ENCODE measurements at places on chromosomes 6 and 20.

DNA sequence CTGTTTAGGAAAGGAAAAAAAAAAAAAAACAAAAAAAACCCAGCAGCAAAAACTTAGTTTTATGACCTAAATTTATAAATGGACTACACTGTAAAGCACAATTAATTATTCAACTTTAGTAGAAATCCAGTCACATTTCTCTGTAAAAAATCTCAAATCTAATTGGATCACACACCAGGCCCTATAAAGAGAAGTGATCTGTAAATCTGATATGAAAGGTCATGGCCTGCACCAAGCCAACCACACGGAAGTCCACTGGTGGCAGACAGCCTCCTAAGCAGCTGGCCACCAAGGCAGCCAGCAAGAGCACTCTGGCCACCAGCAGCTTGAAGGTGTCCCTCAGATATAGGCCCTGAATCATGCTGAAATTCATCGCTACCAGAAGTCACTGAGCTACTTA is 131.6 kb downstream of the HFE start:
- DNase-seq, result no peak

DNA sequence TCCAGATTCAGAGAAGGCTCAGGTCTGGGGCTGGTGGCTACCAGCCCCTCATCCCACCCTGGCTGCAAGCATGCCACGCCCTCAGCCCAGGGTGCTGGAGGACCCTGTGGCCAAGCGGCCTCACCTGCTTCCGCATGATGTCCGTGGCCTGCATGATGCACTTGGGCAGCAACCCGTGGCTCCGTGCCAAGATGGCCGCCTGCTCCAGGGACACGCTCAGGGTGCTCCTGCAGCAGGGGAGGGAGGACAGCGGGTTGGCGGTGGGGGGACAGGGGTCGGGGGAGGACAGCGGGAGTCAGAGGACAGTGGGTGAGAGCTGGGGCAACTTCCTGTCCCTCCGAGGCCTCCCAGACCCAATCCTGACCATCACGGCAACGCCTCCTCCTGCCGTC is 200.1 kb downstream of the PREX1 start:
- DNase-seq, result no peak

DNA sequence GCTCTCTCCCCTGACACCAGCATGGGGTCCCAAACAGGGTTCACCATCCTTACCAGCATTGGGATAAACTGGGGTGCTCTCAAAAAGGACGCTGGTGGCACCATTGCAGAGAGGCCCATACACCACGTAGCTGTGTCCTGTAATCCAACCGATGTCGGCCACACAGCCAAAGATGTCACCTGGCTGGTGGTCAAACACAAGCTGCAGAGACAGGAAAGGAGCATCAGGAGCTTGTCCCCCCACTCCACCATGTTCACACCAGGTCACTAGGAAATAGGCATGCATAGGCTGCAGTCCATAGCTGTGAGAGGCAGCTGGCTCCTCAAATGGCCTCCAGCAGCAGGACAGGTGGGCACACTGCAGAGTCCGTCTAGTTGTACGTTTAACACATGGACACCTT is 28.8 kb upstream of the APMAP start:
- no peak for DNase-seq

- no peak for DNase-seq
These were observed 130.7 kb downstream of the AIG1 start for GRCh38 chr6:143191361-143191760.

- DNase-seq, result no peak
These were observed 20.9 kb upstream of the VNN1 start for GRCh38 chr6:132734694-132735236.
